ENCODE measurements at places on chromosomes 7 and 10.

DNA sequence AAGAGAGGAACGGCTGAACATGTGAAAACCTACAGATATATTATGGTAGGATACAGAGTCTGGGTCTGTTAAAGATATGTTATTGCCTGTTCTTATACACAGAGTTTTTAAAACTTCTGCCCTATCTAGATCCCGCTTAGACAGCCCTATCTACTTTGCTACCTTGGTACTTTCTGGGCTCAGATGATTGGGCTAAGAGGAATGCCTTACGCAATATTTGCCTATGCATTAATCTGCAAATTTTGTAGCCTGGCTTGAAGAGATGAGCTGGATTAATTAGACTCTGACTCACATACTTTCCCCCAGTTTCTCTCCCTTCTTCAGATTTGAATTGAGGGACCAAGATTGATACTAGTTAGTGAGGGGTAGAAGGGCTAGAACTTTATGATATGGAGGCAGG is 33.6 kb upstream of the A1CF start:
- no peak for DNase-seq

DNA sequence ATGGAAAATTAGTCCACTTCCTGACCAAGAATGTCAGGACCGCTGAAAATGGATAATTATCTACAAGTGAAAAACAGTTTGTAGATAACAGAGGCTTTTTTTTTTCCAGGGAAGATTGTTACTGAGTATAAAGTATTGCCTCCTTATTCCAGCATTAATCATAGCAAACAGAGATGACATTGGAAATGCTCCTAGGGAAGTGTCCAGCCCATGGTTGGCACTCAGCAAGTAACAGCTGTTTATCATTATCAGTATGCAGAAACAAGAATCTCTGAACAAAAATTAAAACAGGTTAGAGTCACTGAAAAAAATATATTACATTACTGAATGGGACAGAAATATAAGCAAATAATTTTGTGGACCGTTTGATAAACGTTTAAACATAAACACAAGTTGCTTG is 14.6 kb downstream of the FGL2 start:
- DNase-seq: no peak

- no peak for DNase-seq
These were observed 384.7 kb downstream of the MDFIC start for GRCh38 chr7:115306586-115306985.

GRCh38 chr7:36854652-36855051 is 130.4 kb upstream of the AOAH start:
- no peak for DNase-seq

- no peak for DNase-seq
These were observed 123.7 kb upstream of the FAM20C start for GRCh38 chr7:68629-69028.

DNA sequence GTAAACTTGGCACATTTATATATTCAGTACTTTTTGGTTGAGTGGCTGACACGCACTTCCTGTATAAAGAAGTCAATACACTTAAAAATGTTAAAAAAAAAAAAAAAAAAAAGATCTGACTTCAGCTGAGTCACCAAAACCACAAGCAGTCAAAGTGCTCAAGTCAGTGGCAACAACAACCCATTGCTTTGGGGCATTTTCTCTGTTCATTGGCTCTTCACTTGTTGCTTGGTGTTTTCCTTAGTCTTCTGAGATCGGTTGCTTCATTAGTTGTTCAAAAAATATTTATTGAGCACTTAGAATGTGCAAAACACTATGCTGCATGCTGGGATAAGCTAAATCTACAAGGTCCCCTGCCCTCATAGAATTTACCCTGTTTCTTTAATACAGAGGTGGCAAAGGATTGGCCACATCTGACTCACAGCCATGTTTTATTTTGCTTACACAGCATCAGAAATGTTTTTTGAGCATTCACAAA is 63.7 kb downstream of the ZNRF2 start:
- DNase-seq: no peak

DNA sequence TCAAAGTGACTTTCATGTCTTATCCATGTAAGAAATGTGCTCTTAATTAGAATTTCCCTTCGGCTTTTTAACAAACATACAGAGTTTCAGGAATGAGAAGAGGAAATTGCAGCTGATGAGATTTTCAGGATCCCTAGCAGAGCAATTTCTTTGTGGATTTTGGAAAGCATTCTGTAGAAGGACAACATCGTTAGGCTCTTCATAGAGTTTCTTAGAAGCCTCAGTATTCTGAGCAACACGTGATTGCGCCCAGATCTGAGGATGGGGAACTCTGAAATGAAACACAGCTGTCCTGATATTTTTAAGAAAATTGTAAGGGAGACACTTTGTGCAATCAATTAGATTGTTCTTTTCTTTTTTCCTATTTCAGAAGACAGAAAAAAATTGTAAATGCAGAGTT is 85.8 kb downstream of the LHFPL3 start:
- no peak for DNase-seq

DNA sequence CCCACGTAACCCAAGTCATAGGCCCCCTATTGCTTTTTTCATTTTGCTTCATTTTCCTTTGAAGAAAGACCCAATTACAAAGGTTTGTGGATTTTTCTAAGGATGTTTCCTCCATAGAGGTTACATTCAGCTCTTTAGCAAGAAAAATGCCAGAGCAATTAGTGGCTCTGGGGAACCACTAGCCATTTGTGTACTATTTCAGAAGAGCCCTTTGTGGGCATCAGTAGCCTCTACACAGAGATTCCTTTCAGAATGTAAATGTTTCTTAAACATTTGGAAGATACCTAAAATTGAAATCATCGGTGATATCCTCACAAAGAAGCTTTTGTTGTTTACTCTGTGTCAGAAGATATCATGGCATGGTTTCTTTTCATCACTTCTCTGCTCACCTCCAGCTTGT is 291.0 kb upstream of the KMT2E start:
- no peak for DNase-seq

GRCh38 chr10:82918022-82918421 is 1043.0 kb downstream of the NRG3 start:
- DNase-seq: no peak

DNA sequence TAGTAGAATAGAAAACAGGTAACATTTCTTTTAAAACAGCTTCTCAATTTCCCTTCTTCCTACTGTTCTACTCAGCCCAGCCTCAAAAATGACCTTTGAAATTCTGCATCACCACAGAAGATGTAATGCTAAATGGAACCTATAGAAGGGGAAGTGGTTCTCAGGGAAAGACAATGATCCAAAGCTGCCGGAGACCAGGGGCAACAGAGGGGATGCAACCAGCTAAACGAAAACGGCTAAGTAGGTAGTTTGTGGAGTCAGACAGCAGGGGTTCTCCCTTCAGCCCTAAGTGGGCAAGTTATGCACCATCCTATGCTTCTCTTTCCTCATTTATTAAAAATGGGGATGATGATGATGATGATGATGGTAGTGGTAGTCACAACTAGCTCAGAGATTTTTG is 214.3 kb downstream of the ELMO1 start:
- DNase-seq: no peak

GRCh38 chr7:32264702-32265284 is 194.6 kb upstream of the PDE1C start:
- DNase-seq: no peak

GRCh38 chr10:28925121-28925663 is 247.9 kb downstream of the BAMBI start:
- DNase-seq: no peak

- DNase-seq: no peak
These were observed 296.5 kb downstream of the SORCS3 start for GRCh38 chr10:104937567-104937966.

DNA sequence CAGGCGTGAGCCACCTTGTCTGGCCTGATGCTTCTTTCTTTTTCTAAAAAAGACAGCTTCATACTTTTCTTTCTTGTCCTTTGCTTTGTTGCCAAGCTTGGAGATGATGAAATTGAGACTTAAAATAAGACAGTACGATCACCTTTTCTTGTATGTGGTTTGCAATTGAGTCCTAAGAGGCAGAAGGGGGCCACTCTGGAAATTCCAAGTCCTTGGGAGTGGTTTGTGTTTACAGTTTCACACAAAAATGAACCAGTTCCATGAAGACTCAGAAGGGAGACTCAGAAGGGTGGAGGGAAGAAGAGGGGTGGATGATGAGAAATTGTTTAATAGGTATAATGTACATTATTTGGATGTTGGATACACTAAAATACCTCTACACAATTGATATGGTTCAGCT is 70.7 kb upstream of the TNS3 start:
- DNase-seq: no peak

GRCh38 chr10:106216085-106216484 is 948.4 kb downstream of the SORCS1 start:
- DNase-seq: no peak

- DNase-seq: no peak
These were observed 69.6 kb upstream of the ADO start for GRCh38 chr10:62734781-62735463.

GRCh38 chr7:139850906-139851305 is 21.8 kb downstream of the TBXAS1 start:
- DNase-seq: no peak

DNA sequence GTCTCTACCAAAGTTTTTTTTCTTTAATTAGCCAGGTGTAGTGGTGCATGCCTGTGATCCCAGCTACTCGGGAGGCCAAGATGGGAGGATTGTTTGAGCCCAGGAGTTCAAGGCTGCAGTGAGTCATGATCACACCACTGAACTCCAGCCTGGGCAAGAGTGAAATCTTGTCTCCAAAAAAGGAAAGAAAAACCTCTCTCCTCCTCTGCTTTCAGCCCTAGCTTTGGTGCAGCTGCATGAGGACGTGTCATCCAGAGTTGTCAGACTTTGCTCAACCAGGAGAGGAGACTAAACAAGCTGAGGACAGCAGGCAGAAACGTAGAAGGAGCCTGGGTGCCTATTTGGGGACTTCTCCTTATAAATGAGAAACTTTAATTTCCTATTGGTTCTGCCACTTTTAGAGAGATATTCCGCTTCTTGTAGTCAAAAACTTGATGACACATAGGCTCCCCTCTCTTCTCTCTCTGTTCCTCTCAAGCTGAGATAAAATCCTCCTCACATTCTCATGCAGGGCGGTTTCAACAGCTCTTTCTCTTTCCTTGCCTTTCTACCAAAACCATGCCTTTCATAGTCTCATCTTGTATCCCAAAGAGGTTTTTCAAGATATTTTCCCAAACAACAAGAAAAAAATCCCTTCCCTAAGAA is 205.4 kb downstream of the ARHGAP12 start:
- no peak for DNase-seq
